ENCODE measurements at places on chromosomes 2 and 18.

DNA sequence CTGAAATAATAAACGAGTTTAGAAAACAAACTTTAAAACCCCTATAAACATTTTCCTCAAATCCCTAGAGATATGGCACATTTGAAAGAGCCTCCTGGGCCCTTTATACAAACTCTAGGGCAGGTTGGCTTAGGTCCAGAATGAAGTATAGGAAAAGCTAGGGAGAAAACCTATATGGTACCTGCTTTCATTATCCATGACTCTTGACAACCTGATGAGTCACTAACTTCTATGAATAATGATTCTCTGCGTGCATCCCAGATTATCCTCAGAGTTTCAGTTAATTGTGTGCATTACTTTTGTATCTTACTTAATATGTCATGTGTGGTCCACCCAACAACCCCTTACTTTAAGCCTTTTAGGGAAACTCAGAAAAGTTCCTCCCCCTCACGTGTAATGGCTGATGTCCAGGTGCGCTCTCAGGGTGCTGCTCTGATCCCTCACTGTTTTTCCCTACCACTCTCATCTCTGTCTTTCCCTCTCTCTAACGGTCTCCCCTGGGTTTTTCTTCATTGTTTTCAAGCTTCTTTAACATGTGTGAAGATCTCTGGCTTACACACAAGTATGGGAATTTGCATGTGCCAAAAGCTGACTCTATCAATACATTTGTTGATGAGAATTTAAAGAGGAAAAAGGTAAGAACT, 78.5 kb downstream of the LRP1B start:
- no peak for DNase-seq

- DNase-seq = peak; percentile 11
These were observed 36.6 kb upstream of the LNPK start for GRCh38 chr2:176038694-176039093.

DNA sequence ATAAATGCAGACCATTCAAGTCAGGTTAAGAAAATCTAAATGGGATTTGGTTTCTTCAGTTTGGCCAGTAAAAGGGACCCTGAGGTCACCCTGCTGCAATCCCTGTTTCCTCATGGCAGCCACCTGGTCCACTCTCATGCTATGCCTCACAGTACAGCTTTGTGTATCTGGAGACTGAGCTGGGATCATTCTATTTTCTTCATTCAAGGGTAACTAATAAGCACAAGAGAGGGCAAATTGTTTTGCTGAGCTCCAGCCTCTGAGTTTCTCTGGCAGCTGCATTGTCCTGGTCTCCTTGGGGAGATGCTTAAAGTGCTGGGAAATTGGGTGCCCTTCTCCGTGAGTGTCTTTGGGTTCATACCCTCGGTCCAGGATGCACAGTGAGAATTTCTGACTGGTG, 18.5 kb upstream of the BCL2L11 start:
- no peak for DNase-seq

GRCh38 chr2:45577441-45577840, 33.6 kb downstream of the SRBD1 start:
- no peak for DNase-seq

GRCh38 chr2:239601201-239601851, 200.5 kb upstream of the HDAC4 start:
- no peak for DNase-seq

GRCh38 chr2:237649541-237650454, 22.4 kb downstream of the LRRFIP1 start:
- no peak for DNase-seq

- no peak for DNase-seq
These were observed 10.0 kb downstream of the ACOXL start for GRCh38 chr2:110742412-110742811.

DNA sequence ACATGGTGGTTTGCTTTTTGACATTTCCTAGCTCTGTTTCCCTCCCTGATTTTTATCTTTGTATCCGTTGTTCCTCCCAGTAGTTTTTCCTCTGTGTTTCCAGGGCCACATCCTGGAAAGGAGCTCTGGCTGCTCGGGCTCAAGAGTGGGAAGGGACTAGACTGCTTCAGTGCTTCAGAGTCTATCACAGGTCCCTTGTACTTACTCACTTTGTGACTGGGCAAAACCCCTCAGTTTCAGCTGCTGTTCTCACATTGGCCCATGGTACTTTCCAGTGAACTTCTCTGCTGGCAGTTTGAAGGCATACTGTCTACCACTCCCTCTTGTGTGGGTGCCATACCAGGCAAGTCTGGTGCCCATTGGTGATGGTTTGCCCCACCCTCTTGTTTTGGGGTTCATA, 7.5 kb upstream of the STAMBP start:
- no peak for DNase-seq

GRCh38 chr2:175152242-175152641, 15.8 kb downstream of the ATF2 start:
- DNase-seq = no peak

DNA sequence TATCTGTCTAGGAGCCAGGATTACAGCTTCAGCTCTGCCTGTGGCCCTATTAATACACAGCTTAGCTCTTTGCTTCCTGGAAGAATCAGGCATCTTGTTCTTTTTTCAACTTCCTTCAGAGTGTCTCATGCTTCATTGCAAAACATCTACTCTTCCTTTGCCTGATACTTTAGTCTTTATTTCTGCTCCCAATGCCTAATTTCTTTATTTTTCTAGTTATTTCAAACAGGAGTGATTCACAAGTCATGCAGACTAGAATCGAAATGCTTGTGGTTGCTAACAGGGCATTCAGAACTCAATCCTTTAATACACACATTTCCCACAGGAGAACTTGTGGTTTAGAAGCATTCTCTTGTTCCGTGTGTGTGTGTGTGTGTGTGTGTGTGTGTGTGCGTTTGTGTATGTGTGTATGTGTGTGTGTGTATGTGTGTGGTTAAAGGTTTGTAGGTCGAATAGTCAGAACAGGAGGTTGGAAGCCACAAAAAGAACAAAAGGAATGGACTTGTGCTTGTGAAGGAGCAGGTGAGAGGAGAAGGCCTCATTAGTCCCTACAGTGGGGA, 28.3 kb upstream of the INSIG2 start:
- DNase-seq = no peak

DNA sequence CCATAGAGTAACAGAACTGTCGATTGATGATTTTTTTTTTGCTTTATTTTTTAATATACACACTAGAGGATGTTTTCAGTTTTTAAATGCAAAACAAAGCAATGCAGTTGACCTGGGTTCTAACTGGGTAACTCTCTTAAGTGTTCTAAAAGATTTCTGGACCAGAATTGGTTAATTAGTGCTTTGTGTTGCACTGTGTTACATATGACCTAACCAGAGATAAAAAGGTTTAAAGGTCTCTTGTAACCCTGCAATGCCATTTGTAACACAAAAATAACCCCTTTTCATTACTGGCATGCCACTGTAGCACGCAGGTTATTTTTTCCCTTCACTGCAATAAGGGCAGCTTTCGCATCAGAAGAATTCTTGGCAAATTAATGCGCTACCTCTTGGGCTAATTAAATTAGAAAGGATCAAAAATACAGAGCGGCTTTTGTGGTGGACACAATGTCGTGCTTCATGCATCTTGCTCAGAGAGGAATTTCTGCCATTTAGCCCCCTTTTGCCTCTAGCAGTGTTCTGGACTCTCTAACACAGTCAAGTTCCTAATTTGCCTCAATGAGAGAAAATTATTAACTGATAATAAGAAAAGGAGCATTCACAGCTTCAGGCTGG, 250.8 kb upstream of the ZEB2 start:
- DNase-seq = no peak

DNA sequence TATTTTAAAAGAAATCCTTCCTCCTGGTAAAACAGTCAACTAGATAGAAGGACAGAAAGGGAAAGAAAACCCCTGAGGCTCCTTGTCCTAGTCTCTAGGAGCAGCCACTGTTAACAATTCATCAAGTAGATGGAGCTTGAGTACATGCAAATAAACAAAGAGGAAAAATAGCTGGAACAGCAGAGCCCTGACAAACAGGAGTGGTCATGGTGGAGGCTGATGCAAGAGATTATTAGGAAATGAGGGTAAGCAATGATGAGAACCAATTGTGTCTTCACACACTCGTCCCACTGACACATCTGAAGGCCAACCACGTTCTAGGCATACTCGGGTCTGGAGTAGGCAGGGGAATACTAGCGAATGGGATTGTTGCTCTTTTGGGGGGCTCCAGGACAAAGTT, 9.2 kb downstream of the DLGAP1 start:
- no peak for DNase-seq

- DNase-seq = no peak
These were observed 104.4 kb upstream of the CDC42EP3 start for GRCh38 chr2:37775908-37776250.

GRCh38 chr2:68172990-68173700, 15.5 kb downstream of the PNO1 start:
- DNase-seq = no peak

- no peak for DNase-seq
These were observed 42.0 kb downstream of the ANKRD12 start for GRCh38 chr18:9178557-9178956.

DNA sequence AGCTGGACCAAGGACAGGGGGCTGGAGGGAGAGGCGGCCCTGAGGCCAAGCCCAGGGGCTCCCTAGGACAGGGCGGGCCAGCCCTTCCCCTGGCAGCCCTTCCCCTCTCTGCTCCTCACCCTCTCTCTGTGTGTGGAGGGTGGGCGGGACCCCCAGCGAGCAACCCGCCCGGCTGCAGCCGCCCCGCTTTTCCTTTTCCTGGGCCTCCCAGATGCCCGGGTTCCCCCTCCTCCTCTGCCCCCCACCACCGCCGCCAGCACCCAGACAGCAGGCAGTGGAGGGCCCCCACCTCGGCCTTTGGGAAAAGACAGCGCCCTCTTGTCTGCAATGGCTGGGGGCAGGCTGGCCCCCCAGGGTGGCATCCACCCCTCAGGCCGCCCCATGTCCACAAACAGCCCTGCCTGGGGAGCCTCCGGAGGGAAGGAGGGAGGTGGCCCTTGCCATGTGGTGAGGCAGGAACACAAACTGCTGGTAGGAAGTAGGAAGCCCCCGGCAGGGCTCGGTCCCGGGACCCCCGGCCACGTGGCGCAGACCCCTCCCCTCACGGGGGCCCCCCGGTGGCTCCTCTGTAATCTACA, 135.1 kb upstream of the CTDP1 start:
- DNase-seq = no peak

GRCh38 chr2:24265212-24265611, 90.4 kb downstream of the FAM228A start:
- no peak for DNase-seq

- no peak for DNase-seq
These were observed 173.3 kb upstream of the ERBB4 start for GRCh38 chr2:212711856-212712255.

DNA sequence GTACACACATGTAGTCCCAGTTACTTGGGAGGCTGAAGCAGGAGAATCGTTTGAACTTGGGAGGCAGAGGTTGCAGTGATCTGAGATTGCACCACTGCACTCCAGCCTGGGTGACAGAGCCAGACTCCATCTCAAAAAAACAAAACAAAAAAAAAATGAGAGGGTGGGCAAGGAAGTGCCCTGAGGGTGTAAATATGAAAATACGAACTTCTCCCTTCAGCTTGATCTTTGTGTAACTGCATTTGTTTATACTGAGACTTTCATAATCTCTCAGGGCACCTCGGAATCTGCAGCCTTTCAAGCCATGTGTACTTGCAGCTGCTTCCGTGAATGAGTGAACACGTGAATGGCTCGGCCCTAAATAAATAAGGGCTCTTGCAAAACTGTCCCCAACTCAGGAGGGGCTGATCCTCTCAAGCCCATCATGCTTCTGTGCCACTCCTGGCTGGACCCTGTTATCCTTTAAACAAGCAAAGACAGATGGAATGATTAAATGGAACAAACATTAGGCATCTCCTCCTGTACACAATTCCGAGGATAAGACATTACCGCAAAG, 96.8 kb downstream of the BOD1L2 start:
- no peak for DNase-seq

DNA sequence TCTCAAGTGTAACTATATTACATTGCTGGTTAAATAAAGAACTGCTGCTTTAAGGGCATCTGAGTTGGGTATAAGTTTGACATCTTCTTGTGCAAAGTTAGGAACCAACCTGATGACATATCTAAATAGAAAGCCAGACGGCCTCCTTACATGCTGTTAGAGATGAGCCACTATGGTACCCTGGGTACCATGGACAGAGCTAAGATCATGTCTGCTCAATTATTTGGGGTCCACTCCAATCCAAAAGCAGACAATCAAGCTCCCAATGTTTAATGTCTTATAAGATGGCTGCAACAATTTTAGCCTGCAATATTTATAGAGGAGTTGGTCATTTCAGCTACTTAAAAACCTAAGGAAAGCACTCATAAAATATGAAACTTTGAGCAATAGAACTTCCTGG, 86.2 kb downstream of the UPP2 start:
- DNase-seq = no peak

- DNase-seq = no peak
These were observed 14.0 kb upstream of the COL6A3 start for GRCh38 chr2:237427769-237428506.

Measured in A549 (cell line).